ENCODE measurements at places on chromosomes 4 and X.
A peak's percentile ranks its signal among the peaks of the same experiment; 100 is the strongest.

DNA sequence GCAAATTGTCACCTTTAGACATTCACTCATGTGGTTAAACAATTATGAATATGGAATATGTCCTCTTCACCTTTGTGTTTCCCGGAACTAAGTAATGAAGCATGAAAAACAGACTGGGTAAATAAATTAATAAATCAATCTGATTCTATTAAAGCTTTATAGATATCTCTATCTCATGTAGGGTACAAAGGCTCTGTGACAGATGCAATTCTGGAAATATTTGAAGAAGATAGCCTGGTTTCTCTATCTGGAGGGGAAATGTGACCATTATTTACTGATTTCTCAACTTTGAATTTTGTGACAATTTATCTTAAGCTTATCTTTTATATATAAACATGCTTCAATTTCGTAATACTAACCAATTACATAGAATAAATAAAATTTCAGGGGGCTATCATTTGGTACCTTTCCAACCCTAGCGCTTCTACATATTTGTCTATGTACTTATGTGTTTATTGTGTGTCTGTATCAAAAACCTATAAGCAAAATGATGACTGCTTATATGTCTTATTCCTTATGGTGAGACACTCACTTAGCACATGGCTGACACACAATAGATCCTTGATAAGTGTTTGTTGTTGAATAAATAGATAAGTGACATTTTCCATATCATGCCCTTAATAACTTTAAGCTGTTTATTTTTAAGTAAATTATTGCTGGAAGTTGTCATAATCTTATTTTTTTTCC, 9.9 kb downstream of the CTSO start:
- no peak for DNase-seq

GRCh38 chr4:337143-337931, at the start of gene ZNF141:
ZNF141 (plus strand) TSS chr4:337814; CDS start chr4:337984, 170 bp downstream.
- peak; percentile 99 for DNase-seq

GRCh38 chr4:37648084-37648817, 37.9 kb downstream of the RELL1 start:
- peak; percentile 97 for DNase-seq

GRCh38 chr4:86011117-86011516, 348.7 kb downstream of the MAPK10 start:
- no peak for DNase-seq

DNA sequence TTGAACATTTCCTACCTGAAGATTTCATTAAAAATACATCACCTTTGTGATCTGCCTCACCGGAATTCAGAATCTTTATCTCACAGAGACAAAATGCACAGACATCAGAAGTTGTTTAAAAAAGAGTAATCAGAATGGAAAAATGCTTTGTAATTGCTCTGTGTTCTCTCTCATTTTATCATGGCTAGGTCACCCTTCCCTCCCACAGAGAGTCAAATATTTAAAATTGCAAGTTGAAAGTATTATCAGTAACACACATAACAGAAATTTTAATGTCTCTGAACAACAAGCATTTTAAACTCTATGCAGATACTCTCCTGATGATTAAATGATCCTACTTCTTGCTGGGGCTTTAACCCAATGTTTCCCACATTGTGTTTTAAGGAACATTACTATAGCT, 362.0 kb downstream of the CBLL2 start:
- DNase-seq = no peak

GRCh38 chr4:95637043-95637600, 88.3 kb upstream of the UNC5C start:
- no peak for DNase-seq

GRCh38 chr4:74768857-74769525, 25.3 kb downstream of the BTC start:
- peak; percentile 80 for DNase-seq

- no peak for DNase-seq
Measured at GRCh38 chr4:19623866-19624265, 627.8 kb upstream of the SLIT2 start.
